ENCODE measurements at places on chromosomes 3 and 15.

DNA sequence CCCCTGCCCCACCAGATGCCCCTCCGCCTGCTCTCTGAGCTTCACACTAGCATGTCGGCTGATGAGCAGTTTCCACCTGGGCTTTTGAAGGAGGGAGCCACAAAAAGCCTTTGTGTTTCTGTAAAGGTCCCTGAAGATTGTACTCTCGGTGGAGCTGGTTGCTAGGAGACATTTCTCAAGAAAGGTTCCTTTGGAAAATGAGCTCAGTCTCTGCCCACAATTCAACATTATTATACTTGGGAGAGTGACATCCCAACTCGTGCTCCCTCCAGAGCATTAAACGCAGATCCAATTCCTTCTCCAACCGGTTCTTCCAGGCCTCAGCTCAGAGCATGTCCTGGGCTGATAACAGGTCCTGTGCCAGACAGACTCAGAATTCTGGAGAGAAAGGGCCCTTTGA, 26.8 kb upstream of the FAM107A start:
- no peak overlapping the region for H3K4me3 ChIP-seq
- H3K27me3 ChIP-seq: peaks cover 6% of the 10 kb centered on the region
- H3K36me3 ChIP-seq: no peaks in the 10 kb centered on the region
- H3K27ac ChIP-seq: no peak overlapping the region
- peaks cover 13% of the 10 kb centered on the region for H3K4me1 ChIP-seq

DNA sequence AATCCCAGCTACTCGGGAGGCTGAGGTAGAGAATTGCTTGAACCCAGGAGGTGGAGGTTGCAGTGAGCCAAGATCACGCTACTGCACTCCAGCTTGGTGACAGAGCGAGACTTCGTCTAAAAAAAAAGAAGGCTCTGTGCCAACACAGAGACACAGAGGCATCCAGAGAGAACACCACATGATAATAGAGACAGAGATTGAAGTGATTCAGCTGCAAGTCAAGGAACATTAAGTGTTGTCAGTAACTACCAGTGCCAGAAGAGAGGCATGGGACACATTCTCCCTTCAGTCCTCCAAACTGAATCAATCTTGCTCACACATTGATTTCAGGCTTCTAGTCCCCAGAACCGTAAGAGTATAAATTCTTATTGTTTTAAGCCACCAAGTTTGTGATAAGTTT, 97.5 kb downstream of the GOLIM4 start:
- DNase-seq: no peak
- no peaks in the 10 kb centered on the region for H3K36me3 ChIP-seq
- H3K4me1 ChIP-seq: no peaks in the 10 kb centered on the region

DNA sequence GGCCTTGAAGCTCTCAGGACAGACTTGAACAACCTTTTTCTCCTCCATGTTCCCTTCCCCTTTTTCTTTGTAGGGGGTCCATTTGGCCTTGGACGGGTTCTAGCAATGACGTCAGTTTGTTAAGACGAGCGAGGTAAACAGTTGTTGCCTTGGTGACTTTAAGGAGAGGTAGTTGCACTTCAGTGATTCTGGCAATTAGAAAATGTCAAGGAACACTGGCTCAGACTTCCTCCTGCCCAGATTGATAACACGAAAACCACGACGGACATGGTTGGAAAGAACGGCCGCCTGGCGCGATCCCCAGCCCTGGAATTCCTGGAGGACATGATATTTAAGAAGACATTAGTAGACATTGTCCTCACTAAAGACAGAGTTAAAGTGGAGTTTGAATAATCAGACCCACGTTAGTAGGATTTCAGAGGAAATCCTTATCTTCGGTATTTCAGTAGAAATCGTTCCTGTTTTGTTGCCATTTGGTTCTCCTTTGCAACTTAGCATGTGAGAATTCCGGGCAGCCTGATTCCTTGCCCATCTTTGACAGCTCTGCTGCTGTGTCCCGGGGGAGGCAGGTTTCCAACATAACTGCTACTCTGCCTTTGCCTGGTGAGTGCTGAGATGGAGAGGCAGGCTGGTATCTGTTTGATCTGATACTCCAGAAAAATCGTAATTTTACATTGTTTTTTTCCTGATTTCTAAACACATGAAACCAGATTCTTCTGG, 87.3 kb downstream of the ST6GAL1 start:
- H3K27ac ChIP-seq: no peak overlapping the region
- peaks cover 11% of the 10 kb centered on the region for H3K36me3 ChIP-seq
- no peak for DNase-seq
- no peaks in the 10 kb centered on the region for H3K27me3 ChIP-seq

GRCh38 chr3:71859123-71859519, 74.2 kb upstream of the PROK2 start:
- H3K27ac ChIP-seq: no peak overlapping the region
- H3K4me3 ChIP-seq: no peak overlapping the region
- peaks cover 11% of the 10 kb centered on the region for H3K4me1 ChIP-seq
- H3K36me3 ChIP-seq: no peaks in the 10 kb centered on the region
- no peak for DNase-seq

DNA sequence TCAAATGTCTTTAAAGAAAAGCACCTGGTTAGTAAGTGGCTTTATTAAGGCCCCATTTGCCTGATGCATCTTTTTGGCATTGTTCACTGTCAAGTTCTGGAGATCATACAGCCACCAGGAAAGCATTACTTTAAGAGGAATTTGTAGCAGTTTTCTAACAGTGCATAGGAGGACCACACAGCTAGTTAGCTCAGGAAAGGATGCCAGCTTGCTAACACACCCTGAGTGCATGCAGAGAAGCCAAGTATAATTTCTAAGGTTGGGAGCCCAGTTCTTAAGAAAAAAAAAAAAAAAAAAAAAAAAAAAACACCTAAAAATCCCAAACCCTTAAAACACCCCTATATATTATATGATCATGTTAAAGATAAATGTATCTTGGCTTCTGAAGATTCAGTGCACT, 102.0 kb upstream of the FEZF2 start:
- peaks cover 2% of the 10 kb centered on the region for H3K36me3 ChIP-seq
- no peak for DNase-seq
- no peak overlapping the region for H3K27ac ChIP-seq
- H3K27me3 ChIP-seq: peaks cover 5% of the 10 kb centered on the region
- no peaks in the 10 kb centered on the region for H3K4me1 ChIP-seq

DNA sequence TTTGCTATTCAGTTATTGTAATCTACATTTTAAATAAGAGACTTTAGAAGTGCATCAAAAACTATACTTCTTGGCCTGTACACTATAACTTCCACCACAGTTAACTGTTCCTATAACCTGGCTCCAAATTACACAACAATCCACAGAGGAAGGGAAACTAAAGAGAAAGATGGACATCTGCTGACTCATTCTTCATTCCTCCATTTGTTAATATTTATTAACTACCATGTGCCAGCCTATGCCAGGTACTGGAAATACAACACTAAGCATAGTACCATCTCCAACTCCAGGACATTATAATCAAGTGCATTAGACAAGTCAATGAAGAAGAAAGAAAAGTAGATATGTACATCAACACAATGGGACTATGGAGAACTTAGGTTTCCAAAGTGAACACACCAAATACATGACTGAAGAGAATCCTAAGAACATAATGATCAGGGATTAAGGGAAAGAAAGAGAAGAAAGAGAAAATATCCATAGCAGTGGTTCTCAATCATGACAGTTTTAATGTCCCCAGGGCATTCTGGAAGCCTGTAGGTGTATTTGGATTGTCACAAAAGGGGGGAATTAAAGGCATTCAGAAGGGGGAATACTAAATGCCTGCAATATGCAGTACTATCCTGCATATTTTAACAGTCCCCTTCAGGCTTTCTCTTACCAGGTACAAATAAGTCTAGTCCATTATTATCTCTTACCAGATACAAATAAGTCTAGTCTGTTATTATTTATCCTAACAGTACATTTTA, 8.9 kb downstream of the ICE2 start:
- no peak overlapping the region for H3K4me3 ChIP-seq
- peaks cover 10% of the 10 kb centered on the region for H3K4me1 ChIP-seq
- H3K27me3 ChIP-seq: no peaks in the 10 kb centered on the region
- peaks cover 27% of the 10 kb centered on the region for H3K36me3 ChIP-seq
- no peak overlapping the region for H3K27ac ChIP-seq

- peak; percentile 93 for DNase-seq
- no peak overlapping the region for H3K4me3 ChIP-seq
- no peak overlapping the region for H3K27ac ChIP-seq
- H3K4me1 ChIP-seq: peaks cover 18% of the 10 kb centered on the region
- H3K36me3 ChIP-seq: no peaks in the 10 kb centered on the region
- peaks cover 20% of the 10 kb centered on the region for H3K27me3 ChIP-seq
Measured at GRCh38 chr15:68553994-68554720, 24.6 kb upstream of the CORO2B start.

DNA sequence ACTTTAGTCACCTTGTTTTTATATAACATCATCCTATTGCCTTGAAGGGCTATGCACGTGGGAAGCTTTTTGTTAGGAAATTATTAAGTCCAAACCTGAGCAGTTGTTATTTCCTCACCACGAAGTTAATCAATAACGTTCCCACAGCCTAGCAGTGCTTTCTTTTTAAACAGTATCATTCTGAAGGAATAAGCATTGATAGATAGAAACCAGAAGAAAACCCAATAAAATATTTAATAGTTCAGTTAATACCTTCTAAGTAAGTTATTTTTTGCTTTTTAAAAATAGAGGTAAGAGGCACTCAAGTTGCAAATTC, 149.3 kb downstream of the KCNMB2 start:
- H3K4me3 ChIP-seq: no peak overlapping the region
- no peaks in the 10 kb centered on the region for H3K36me3 ChIP-seq
- H3K4me1 ChIP-seq: no peaks in the 10 kb centered on the region
- H3K27me3 ChIP-seq: peaks cover 4% of the 10 kb centered on the region

- H3K4me1 ChIP-seq: no peaks in the 10 kb centered on the region
- H3K36me3 ChIP-seq: no peaks in the 10 kb centered on the region
- no peak overlapping the region for H3K4me3 ChIP-seq
- no peak overlapping the region for H3K27ac ChIP-seq
- DNase-seq: no peak
Measured at GRCh38 chr3:82927309-82928253, 1166.1 kb upstream of the GBE1 start.

- H3K4me3 ChIP-seq: no peak overlapping the region
- no peak for DNase-seq
- no peak overlapping the region for H3K27ac ChIP-seq
- H3K4me1 ChIP-seq: no peaks in the 10 kb centered on the region
Measured at GRCh38 chr15:65942436-65942835, 73.1 kb downstream of the RAB11A start.

- no peaks in the 10 kb centered on the region for H3K27me3 ChIP-seq
- H3K36me3 ChIP-seq: peaks cover 23% of the 10 kb centered on the region
- peaks cover 6% of the 10 kb centered on the region for H3K4me1 ChIP-seq
- no peak overlapping the region for H3K27ac ChIP-seq
- H3K4me3 ChIP-seq: no peak overlapping the region
Measured at GRCh38 chr3:158152186-158152585, 42.3 kb downstream of the RSRC1 start.

- no peak overlapping the region for H3K27ac ChIP-seq
- no peaks in the 10 kb centered on the region for H3K27me3 ChIP-seq
- no peaks in the 10 kb centered on the region for H3K36me3 ChIP-seq
- H3K4me1 ChIP-seq: peaks cover 7% of the 10 kb centered on the region
Measured at GRCh38 chr3:31265646-31266428, 266.9 kb upstream of the STT3B start.

DNA sequence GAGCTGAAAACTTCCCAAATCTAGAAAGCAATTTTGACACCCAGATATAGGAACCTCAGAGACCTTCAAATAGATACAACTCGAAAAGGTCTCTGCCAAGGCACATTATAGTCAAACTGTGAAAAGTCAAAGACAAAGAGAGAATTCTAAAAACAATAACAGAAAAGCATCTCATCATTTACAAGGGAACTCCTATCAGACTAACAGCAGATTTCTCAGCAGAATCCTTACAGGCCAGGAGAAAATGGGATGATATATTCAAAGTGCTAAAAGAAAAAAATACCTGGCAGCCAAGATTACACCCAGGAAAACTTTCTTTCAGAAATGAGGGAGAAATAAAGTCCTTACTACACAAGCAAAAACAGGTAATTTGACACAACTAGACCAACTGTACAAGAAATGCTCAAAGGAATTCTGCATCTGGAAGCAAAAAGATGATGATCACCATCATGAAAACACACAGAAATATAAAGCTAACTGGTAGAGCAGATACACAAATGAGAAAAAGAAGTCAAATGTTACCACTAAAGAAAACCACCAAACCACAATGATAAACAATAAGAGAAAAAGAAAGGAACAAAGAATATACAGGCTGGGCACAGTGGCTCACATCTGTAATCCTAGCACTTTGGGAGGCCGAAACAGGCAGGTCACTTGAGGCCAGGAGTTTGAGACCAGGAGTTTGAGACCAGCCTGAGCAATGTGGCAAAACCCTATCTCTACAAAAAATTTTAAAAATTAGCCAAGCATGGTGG, 50.4 kb downstream of the ADAM10 start:
- no peak for DNase-seq
- H3K27ac ChIP-seq: no peak overlapping the region
- H3K4me3 ChIP-seq: no peak overlapping the region
- peaks cover 39% of the 10 kb centered on the region for H3K36me3 ChIP-seq

GRCh38 chr3:95265129-95265528, 1202.3 kb downstream of the NSUN3 start:
- H3K36me3 ChIP-seq: no peaks in the 10 kb centered on the region
- DNase-seq: no peak
- H3K4me3 ChIP-seq: no peak overlapping the region
- H3K27ac ChIP-seq: no peak overlapping the region

DNA sequence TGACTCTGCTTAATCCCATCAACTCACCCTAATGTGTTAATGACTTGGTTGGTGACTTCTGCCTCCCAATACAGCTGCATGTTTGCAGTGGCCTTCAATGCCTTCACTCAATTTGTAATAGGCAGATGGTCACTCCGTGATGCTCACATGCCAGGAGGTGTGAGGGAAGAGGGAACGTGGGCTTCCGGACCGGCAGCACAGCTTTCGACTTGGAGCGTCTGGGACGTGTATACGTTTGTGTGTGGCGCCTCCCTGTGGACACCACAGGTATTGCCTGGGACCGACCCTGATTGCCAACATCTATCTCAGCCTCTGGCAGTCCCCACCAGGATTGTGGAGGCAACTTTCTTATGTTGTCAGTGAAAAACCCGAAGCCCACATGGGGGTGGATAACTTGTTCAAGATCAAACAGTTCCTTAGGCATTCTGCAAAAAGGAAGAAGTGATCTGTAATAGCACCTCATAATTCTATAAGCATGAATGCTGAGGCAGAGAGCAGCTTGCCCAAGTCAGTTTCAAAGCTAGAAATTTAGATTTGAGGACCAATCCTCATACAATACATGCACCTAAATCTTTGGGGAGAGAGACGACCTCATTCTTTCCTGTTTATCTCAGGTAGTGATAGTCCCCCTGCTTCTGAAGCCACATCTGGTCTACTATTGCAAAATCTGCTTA, 16.9 kb downstream of the MRPL46 start:
- H3K27me3 ChIP-seq: peaks cover 33% of the 10 kb centered on the region
- H3K4me3 ChIP-seq: no peak overlapping the region
- H3K27ac ChIP-seq: no peak overlapping the region
- H3K4me1 ChIP-seq: no peaks in the 10 kb centered on the region
- peak; percentile 85 for DNase-seq

GRCh38 chr3:85726241-85726640, 767.5 kb downstream of the CADM2 start:
- H3K27me3 ChIP-seq: no peaks in the 10 kb centered on the region
- no peak for DNase-seq
- no peak overlapping the region for H3K27ac ChIP-seq
- no peak overlapping the region for H3K4me3 ChIP-seq
- H3K36me3 ChIP-seq: peaks cover 3% of the 10 kb centered on the region
- no peaks in the 10 kb centered on the region for H3K4me1 ChIP-seq

All from neural crest cell (in vitro differentiated cells).